ENCODE measurements at places on chromosomes 3 and 15.
A peak's percentile ranks its signal among the peaks of the same experiment; 100 is the strongest.

GRCh38 chr3:53729618-53730017 is 116.6 kb downstream of the CHDH start:
- no peak for DNase-seq

- no peak for DNase-seq
These were observed 1.1 kb upstream of the CHRNA3 start for GRCh38 chr15:78621810-78622402.

DNA sequence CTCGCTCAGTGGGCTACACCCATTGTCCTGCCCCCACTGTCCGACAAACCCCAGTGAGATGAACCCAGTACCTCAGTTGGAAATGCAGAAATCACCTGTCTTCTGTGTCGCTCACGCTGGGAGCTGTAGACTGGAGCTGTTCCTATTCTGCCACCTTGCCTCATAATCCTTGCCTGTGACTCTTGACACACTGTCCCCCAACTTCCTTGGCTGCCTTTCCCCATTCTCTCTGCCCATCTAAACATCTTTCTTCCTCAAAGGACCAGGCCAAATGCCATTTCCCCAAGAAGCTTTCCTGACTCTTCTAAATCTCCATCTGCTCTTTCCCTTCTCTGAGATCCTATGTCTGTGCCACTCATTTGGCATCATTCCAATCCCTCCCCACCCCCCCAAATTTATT is 9.7 kb upstream of the CD80 start:
- DNase-seq: no peak

DNA sequence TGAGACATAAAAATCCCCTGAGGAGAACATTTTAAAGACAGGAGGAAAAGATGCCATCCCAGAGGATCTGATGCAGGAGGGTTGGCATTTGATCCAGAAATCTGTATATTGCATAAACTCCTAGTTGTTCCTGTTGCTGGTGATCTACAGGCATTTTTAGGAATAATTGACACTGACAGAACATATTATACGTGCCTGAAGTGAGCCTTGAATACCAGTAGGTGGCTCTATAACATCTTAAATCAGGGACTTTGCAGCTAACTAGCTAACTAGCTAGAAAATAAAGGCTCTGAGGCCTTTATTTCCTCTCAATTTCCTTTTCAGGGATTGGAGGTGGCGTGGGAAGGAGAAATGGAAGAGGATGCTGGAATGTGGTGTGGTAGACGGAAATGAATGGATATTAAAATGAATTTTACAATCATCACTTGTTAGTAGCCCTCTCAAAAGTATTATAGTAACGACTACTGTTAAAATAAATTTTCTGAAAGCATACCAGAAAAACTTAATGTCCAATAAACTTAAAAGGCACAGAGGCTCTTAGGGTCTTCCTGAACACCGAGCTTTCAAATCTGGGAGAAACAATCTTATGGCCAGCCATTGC is 73.8 kb upstream of the ZBED2 start:
- DNase-seq: peak; percentile 61

- DNase-seq: no peak
These were observed 131.9 kb upstream of the PROK2 start for GRCh38 chr3:71916747-71917369.

GRCh38 chr3:10723991-10724390 is 92.0 kb upstream of the SLC6A11 start:
- no peak for DNase-seq

GRCh38 chr3:100697172-100697571 is 12.1 kb upstream of the TFG start:
- no peak for DNase-seq

DNA sequence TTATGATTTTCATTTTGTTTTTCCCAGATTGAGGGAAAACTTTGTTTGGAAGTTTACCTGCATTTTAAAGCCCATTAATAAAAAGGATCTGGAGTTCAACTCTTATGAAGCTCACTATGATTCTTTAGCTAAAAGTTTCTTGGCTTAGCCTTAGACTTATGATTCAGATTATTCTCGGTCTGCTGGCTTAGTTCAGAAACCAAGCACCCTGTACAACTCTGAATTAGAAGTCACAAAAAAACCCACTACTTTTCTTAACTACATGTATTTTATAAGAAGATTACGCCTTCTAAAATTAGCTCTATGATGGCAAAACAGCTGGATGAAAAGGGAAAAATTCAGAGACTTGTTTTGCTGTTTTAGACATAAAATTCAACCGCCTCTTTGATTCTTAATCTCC is 14.3 kb upstream of the DENND4A start:
- DNase-seq: no peak

DNA sequence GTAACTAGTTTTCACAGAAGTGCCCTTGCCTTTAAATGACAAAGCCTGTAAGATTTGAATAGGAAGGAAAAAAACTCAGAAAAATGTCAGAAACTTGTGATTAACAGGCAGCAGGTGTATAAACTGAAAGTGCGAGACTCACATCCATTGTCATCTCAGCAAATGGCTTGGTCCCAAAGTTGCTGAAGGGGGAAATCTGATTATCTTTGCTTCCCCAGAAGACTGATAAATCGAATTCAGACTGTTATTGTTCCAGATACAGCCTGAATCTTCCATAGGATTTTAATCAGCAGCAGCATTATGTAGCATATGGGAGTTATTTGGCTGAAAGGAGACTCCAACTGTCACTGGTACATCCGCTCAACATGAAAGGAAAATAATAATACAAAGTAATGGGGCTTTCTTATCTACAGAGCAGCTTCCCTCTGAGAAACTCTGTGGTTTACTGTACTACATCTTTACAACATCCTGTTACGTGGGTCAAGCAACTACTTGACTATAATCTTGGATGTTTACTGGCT is 550.4 kb upstream of the CCDC54 start:
- DNase-seq: no peak

DNA sequence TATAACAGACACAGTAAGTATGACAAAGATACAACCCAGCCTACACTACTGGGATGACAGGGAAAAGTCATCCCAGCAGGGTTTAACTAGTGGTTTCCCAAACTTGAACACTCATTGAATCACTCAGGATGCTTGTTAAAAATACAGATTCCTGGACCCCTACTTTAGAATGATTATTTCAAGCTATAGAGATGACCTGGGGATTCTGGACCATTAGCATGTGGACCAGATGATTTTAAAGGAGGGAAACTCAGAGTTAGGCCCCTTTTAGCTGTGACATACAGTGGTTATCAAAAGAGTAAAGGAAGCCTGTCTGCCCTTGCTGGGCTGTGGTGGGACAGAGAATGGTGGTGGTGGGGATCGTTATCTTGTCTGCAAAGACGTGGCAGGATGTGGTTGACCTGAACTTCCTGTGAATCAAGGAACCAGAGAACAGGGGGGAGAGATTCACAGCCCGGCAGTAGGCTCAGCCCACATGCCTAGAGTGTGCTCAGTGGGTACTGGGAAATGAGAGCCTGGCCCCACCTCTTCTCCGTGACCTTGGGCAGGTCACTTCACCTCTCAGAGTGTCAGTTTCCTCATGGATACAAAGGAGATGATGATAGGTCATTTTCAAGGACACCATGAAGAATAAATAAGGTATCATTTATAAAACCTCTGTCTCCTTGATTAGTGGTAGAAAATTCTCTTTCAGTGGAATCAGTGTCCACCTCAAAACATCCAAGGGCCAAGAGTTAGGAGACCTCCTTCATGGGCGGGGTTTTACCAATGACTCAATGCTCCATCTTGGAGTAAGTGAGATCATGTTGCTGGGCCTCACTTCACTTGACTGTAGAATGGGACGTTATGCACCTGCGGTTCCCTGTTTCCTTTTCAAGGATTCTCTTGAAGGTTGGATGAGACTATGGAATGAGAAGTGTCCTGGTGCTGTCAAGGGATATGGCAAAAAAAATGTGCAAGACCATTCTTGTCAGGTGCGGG is 306.5 kb downstream of the RPLP1 start:
- DNase-seq: peak; percentile 89

- DNase-seq: no peak
These were observed 392.6 kb downstream of the ZPLD1 start for GRCh38 chr3:102827386-102827785.

DNA sequence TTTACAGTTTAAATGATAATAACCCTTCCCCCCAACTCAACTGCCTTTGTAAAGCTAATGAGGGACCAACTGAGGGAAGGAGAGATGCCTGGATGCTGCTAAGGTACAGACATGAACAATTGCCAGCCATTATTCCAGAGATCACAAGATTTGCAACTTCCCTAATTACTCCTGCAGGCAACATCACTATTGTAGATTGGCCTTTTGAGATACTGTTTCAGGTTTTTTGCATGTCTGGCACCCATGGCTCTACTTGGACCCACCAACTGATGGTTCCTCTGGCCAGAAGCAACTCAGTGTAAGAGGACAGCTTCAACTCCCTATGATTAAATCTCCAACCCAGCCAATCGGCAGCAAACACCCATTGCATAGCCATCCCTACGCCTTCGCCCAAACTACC is 478.7 kb downstream of the FHIT start:
- no peak for DNase-seq

- no peak for DNase-seq
These were observed 188.3 kb upstream of the EOMES start for GRCh38 chr3:27910456-27910855.

- DNase-seq: no peak
These were observed 609 bp upstream of the TBC1D23 start for GRCh38 chr3:100260081-100260684.

GRCh38 chr3:54861248-54862067 is 66.4 kb downstream of the LRTM1 start:
- DNase-seq: no peak

GRCh38 chr3:138509586-138509985 is 75.2 kb downstream of the ESYT3 start:
- no peak for DNase-seq

- peak; percentile 73 for DNase-seq
These were observed 36.5 kb upstream of the RAB11A start for GRCh38 chr15:65832549-65833364.

DNA sequence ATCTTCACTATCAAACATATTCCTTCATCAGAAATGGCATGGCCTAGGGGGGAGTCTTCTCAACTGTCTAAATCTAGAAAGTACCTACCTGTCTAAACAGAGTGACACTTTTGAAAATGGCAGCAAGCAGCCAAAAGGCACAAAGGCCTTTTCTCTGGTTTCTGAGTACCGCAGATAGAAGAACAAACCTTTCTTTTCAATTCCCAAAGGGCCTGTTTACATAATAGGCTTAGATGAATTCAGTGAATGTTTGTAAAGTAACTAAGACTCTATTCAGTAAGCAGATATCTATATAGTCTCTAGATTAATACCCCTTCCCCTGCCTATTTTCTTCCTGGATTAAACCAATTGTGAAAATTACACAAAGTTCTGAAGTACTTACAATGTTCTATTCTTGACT is 7.1 kb downstream of the MYEF2 start:
- no peak for DNase-seq

- DNase-seq: peak; percentile 67
These were observed 121.7 kb downstream of the CBLB start for GRCh38 chr3:105747060-105747541.

- no peak for DNase-seq
These were observed 378.2 kb upstream of the ALCAM start for GRCh38 chr3:104988496-104988895.

- no peak for DNase-seq
These were observed 46.9 kb upstream of the GAP43 start for GRCh38 chr3:115576325-115576875.

DNA sequence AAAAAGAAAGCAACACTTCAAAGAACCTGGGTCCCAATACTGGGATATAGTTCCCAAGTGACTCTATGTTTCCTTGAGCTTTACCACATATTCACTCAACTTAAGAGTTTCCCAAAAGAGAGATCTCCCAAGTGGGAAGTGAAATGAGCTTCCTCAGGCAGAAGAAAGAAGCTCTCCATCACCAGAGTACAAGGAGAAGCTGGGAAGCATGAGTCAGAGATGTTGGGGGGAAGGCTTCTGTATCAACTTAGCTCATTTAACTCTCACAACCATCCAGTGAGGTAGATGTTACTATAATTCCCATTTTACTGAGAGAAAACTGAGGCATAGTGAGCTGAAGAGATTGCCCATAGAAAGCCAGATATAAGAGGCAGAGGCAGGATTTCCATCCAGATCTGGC is 47.0 kb upstream of the TRIM42 start:
- DNase-seq: no peak

GRCh38 chr3:12506201-12506709 is 22.0 kb downstream of the TSEN2 start:
- no peak for DNase-seq

GRCh38 chr15:33608714-33609113 is 297.9 kb downstream of the RYR3 start:
- DNase-seq: no peak

GRCh38 chr3:60803216-60804173 is 447.8 kb downstream of the FHIT start:
- DNase-seq: no peak

DNA sequence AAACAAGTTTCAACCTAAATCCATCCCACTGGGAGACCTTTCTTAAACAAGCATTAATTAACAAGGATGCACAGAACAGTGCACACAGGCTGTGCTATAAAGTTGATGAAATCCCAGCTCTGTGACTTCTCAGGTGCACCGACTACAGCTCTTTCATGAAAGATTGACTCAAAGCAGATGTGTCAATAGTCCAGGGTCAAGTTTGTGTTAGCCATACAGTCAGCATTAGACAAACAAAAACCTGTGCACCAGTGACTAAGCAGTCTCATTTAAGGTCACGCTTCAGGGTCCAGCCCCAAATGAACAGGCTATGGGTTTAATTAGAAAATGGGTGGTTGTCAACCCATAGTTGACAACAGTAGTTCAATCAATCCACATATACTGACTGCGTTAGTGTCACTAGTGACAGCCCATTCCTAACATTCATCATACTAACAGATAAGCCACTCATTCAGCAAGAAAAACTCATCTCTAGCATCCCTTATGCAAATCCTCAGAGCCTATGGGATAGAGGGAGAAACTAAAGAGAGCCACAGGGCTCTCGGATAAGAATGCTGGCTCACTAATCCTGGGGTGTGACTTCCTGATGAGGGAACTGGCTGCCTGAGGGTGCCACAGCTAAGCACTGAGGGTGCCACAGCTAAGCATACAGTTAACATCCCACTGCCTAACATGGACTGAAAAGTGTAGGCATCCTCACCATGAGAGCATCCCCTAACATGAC is 84.1 kb downstream of the WNT5A start:
- no peak for DNase-seq

GRCh38 chr3:2212206-2212605 is 113.5 kb downstream of the CNTN4 start:
- DNase-seq: no peak
